ENCODE measurements at places on chromosomes 3 and 15.

DNA sequence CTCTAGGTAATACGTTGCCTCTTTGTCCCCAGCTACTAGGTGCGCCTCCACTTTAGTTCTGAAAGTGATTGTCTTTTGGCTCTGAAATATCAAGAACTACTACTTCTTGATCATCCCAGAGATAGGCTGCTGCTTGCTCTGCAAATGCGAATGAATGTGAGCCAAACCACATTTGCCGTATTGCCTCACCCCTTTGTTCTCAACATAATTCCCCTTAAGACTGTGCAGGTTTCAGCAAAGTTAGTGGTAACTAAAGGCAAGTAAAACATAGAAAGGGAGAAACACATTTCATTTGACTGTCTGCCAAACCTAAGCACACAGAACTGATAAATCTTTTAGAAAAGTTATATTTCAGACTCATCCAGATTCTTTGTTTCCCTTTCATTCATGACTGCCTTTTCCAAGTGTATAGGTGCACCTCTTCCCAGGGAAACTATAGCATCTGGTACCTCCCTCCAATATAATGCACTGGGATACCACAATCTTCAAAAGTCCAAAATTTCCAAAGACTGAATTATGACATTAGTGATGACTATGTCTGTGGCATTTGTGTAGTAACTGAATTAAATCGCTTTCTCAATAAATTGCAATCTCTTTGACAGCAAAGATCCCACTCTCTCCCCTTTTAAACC, 720.6 kb upstream of the CBLB start:
- DNase-seq, result no peak

GRCh38 chr3:111715911-111716523, 120.9 kb upstream of the ZBED2 start:
- DNase-seq, result no peak

- DNase-seq, result no peak
Observed at GRCh38 chr3:77146004-77146403, 106.1 kb downstream of the ROBO2 start.

GRCh38 chr15:101463270-101463669, 26.2 kb downstream of the PCSK6 start:
- DNase-seq, result no peak

DNA sequence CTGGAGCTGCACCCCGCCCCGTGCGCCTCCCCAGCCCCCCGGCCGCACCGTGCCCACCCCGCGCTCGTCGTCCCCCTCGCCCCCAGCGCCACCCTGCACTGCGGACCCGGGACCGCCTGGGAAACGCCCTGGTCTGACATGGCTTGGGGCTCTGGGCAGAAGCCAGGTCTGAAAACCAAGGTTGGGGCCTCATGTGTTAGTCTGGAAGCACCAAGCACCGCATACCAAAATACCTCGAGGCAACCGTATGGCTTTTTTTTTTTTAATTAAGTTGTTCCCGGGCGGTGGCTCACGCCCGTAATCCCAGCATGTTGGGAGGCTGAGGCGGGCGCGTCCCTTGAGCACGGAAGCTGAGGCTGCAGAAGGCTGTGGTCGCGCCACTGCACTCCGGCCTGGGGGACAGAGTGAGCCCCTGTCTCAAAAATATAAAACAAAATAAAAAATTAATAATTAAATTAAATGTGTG, 91.5 kb upstream of the CHD2 start:
- DNase-seq, result no peak

DNA sequence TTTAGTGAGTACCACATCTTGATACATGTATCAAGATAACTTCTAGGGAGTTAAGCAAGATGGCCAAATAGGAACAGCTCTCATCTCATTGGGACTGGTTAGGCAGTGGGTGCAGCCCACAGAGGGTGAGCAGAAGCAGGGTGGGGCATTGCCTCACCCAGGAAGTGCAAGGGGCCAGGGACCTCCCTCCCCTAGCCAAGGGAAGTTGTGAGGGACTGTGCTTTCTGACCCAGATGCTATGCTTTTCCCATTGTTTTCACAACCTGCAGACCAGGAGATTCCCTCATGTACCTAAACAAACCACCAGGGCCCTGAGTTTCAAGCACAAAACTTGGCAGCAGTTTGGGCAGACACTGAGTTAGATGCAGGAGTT, 665.0 kb upstream of the CBLB start:
- no peak for DNase-seq

GRCh38 chr15:56767315-56767714, 34.0 kb upstream of the ZNF280D start:
- no peak for DNase-seq

DNA sequence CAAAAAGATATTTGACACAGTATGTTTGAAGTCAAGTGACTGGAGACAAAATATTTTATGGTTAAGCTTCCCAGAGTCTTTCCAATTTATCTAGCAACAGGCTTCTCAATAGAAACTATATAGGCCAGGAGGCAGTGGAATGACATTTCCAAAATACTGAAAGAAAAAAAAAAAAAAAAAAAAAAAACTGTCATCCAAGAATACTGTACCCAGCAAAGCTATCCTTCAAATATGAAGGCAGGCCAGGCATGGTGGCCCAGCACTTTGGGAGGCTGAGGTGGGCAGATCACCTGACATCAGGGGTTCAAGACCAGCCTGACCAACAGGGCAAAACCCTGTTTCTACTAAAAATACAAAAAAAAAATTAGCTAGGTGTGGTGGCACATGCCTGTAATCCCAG, 20.9 kb downstream of the NME9 start:
- DNase-seq, result no peak

- no peak for DNase-seq
Observed at GRCh38 chr3:32383136-32383711, 8.4 kb upstream of the CMTM7 start.

GRCh38 chr15:93189561-93189960, 100.5 kb upstream of the RGMA start:
- no peak for DNase-seq

DNA sequence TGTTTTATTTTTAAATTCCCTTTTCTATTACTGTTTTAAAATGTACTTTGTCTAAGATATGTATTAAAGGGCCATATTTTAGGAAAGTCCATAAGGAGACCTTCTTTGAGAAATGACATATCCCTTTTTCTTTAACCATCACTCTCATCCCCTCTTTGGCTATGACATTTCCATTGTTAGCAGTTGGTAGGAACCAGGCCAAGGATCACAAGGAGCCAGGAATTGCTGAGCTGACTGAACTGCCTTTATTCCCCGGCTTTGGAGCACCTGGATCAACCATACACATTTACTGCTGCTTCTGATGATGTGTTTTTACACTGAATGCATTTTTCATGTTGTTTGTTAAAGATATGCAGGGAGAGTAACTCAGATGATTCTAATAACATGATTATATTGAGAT, 79.7 kb downstream of the HHLA2 start:
- DNase-seq, result no peak

DNA sequence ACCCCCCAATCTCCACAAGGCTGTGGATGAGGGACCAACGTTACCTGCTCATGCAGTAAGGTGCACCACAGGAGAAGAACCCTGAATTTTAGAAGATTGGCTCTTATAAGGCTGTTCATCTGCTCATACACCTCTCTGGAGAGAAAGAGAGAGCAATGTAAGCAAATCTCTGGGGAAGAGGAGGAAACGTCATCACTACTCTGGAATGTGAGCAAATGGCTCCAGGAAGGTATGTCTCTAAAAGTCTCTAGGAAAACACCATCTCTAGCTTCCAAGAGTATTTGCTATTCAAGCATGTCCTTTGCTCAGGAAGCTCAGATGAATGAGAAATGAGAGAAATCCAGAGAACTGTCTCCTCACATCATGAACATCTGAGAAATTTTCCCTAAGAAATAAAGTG, 235.4 kb downstream of the TBL1XR1 start:
- no peak for DNase-seq

- DNase-seq, result no peak
Observed at GRCh38 chr15:67840749-67841512, 1.1 kb upstream of the RNU6-1 start.

DNA sequence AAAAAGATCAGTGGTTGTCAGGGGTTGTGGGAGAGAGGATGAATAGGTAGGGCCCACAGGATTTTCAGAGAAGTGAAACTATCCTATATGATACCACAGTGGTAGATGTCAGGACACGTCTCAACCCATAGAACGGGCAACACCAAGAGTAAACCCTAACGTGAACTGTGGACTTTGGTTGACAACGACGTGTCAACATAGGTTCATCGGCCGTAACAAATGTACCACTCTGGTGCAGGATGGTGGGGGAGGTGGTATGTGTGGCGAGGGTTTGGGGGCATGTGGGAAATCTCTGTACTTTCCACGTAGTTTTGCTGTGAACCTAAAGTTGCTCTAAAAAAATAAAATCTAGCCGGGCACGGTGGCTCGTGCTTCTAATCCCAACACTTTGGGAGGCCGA, 13.0 kb upstream of the PIGZ start:
- no peak for DNase-seq

DNA sequence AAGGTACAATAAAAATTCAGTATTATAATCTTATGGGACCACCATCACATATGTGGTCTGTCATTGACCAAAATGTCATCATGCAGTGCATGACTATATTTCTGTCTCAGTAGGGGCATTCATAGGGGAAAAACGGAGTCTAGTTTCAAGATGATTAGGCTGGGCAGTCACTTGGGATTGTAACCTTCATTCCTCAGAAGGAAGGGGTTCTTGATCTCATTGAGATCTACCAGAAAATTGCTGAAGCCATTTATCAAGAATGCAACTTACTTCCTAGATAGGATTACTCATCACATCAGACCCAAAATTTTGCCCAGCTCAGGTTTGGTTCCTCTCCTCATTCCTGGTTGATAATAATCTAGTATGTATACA, 37.3 kb downstream of the BTD start:
- DNase-seq, result no peak

- DNase-seq, result no peak
Observed at GRCh38 chr3:155370764-155371503, 77.5 kb upstream of the STRIT1 start.

GRCh38 chr3:15107075-15107947, 8.4 kb upstream of the RBSN start:
- no peak for DNase-seq

- no peak for DNase-seq
Observed at GRCh38 chr3:88105325-88105724, 44.4 kb upstream of the C3orf38 start.

DNA sequence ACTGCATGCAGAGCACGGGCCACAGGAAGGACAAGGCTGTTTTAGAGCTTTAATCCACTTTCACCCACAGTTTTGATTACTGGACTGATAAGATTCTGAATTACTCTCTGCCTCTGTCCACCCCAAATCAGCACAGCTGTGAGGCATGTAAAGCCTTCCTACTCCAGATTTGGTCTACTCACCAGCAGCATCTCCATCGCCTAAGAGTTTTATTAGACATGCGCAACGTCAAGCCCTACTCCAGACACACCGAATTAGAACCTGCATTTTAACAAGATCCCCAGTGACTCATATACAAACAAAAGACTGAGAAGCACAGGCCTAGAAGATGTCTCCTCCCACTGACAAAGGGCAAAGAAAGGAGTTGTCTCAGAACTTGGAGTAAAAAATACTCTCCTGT, 221.2 kb downstream of the TUSC7 start:
- no peak for DNase-seq

GRCh38 chr15:71595846-71596553, 214.4 kb upstream of the NR2E3 start:
- no peak for DNase-seq

DNA sequence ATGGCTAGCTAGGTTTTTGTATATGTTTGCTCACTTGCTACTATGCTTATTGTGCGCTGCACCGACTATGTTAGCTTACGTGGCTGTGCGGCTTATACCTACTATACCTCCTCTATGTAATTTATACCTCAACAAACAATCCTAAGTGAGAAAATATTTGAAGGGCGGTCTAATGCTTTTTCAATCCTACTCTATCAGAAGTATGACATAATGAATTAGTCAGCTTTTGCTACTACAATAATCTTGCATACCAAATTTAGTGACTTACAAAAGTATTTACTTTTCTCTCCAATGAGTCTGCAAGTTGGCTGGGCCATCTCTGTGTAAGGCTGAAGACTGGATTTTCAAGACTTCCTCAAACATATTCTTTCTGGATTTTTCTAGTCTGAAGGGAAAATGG, 391.2 kb upstream of the NECTIN3 start:
- DNase-seq, result no peak

DNA sequence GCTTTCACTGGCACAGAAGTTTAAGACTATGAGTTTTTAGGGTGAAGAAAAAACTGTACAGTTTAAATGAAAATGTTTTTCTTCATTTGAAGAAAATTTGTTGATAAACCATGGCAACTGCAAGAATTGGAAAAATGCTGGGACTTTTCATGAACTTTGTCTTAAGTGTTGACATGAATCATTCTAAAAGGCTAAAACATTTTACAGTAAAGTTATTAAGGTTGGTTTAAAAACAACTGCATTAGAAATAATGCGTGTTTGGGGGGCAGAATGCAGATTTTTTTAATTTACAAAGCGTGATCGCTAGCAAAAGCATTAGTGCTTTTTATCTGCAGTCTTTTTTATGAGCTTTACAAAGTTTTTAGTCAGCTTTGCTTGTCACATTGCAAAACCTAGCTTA, 601.9 kb upstream of the TGFBR2 start:
- DNase-seq, result no peak

DNA sequence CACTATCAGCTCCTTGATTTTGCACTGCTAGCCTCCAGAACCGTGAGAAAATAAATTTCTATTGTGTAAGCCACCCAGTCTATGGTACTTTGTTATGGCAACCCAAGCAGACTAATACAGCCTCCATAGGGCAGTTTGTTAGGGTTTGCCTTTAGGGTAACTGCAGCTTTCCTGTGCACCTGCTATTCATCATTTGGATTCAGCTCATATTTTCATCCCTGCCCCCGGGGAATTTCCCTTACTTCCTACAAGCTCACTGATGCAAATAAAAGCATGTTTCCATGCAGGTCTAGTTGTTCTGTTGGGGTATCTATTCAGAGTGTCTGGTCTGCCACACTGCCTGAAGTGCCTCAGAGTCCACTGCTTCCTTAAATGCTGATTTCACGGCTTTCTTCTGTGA, 48.6 kb upstream of the ATOSA start:
- DNase-seq, result no peak

GRCh38 chr3:120470870-120471269, 20.1 kb upstream of the FSTL1 start:
- DNase-seq, result no peak

DNA sequence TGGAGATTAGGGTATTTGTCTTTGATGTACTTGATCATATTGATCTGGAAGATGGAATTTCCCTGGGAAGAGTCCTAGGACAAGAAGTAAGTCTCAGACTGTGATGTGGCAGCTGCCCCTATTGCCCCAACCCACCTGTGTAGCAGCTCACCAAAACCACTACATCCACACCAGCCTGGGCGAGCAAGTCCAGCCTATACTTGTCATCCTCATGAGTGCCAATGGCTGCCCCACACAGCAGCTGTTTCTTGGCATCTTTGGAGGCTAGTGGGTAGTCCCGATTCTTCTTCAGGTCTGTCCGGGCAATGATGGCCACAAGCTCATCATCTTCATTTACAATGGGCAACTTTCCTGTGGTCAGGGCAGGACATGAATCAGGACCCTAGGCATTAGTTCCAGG, 2.7 kb downstream of the IMPDH2 start:
- DNase-seq, result no peak

- DNase-seq, result no peak
Observed at GRCh38 chr3:4750306-4750968, 228.8 kb upstream of the BHLHE40 start.

GRCh38 chr3:52798978-52799476, 4.4 kb downstream of the ITIH3 start:
- DNase-seq, result no peak

- DNase-seq, result no peak
Observed at GRCh38 chr3:52110502-52110901, 43.7 kb downstream of the POC1A start.
